ENCODE measurements at places on chromosomes 3 and 15.

DNA sequence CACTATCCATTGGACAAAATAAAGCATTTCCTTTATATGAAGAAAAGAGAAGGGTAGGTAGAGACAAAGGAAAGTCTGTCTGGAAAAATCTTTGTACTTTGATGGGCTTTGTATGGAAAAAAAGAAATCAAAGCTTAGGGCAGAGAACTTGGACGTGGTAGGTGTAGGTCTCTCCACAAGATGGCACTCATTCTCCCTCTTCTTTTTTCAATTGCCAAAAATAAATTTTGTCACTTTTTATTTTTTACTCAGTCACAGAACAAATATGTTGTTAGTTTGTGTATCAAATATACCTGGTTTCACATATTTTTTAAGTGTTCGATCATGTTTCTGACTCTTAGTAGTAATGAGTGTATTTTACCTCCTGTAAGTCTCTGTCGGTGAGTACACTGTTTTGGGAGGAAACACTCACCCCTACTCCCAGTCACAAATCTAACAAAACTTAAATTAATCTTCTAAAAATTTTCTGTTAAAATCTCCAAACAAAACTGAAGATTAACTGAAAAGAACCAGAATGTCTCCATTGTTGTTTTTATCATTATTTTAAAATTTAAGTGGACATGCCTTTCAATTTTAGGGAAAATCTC lies 415.8 kb upstream of the GOLIM4 start:
- DNase-seq, result peak; percentile 0

GRCh38 chr15:45732662-45733061 lies 97.8 kb downstream of the SQOR start:
- no peak for DNase-seq

- no peak for DNase-seq
Measured at GRCh38 chr15:24856397-24857390, 98.1 kb upstream of the SNRPN start.

- DNase-seq, result peak; percentile 96
Measured at GRCh38 chr15:101167753-101168462, 83.9 kb downstream of the CHSY1 start.

DNA sequence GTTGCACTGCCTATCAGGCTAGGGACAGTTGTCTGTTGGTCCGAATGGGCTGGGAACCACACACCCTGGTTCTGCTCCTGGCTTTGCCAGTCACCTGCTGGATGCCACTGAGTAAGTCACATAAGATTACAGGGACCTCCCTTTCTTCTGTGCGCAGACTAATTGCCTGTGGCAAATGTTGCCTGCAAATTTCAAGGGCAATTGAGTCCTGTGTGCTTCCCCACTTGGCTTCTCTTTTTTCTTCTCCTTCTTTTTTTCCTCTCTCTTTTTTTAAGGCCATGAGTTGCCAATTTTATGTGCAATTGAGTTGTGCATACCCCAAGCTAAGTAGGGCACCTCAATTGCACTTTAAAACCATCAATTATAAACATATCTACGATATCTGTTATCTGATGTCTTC lies 963.4 kb downstream of the MCTP2 start:
- no peak for DNase-seq

- DNase-seq, result no peak
Measured at GRCh38 chr3:56629047-56629446, 54.0 kb downstream of the TASOR start.

DNA sequence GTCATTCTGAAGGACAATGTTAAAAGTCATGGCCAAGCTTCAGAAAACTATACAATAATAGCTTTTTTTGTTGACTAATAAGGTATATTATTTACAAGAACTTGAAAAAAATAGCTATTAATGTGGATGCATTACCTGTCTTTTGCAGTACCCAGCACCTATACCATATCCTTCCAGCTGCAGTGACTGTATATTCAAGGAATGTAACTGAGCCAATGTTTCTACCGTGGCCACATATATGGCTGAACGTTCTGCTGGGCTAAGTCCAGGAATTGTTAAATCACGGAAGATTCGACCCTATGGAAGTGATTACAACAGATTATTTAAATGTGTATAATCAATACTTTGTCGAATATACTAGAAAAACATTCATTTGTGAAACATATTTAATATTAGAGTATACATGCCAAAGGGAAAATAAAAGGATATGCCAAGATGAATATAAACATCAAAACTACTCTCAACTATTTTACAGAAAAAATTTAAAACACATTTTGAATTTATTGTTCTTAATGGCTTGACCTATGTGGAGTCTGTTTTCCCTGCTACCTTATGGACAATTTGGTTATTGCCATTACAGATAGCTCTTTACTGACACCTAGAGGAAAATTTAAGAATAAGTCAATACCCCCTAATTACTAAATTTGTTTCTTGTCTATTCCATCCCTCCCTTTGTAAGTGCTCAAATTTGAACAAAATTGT lies 17.6 kb downstream of the ACAD11 start:
- peak; percentile 58 for DNase-seq

GRCh38 chr3:198062068-198062465 lies 102.0 kb downstream of the LMLN start:
- peak; percentile 3 for DNase-seq

GRCh38 chr15:84697236-84697990 lies 18.5 kb downstream of the SEC11A start:
- DNase-seq, result no peak

DNA sequence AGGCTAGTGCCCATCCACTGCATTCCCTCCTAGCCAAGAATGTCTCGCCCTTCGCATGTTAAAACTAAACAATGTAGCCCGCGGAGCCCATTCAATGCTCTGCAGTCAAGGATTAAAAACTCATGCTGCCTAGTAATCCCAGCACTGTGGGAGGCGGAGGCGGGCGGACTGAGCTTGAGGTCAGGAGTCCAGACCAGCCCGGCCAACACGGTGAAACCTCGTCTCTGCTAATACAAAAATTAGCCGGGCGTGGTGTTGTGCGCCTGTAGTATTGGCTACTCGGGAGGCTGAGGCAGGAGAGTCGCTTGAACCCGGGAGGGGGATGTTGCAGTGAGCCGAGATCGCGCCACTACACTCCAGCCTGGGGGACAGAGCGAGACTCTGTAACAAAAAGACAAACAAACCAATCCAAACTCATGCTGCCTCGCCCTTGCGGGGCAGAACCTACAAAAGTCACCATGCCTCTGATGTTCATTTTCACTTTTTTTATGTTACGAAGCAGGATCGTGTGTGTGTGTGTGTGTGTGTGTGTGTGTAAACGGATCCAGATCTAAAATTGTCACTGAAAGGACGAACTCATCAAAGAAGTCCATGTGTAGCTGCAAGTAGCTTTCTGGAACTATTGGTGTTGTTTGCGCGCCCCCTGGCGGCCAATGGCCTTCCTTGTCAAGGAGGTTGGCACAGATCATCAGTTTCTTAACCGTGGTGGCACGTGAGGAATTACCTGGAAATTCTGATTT lies 54.8 kb upstream of the SPESP1 start:
- peak; percentile 80 for DNase-seq

GRCh38 chr3:104106276-104106675 lies 1260.4 kb upstream of the ALCAM start:
- no peak for DNase-seq

DNA sequence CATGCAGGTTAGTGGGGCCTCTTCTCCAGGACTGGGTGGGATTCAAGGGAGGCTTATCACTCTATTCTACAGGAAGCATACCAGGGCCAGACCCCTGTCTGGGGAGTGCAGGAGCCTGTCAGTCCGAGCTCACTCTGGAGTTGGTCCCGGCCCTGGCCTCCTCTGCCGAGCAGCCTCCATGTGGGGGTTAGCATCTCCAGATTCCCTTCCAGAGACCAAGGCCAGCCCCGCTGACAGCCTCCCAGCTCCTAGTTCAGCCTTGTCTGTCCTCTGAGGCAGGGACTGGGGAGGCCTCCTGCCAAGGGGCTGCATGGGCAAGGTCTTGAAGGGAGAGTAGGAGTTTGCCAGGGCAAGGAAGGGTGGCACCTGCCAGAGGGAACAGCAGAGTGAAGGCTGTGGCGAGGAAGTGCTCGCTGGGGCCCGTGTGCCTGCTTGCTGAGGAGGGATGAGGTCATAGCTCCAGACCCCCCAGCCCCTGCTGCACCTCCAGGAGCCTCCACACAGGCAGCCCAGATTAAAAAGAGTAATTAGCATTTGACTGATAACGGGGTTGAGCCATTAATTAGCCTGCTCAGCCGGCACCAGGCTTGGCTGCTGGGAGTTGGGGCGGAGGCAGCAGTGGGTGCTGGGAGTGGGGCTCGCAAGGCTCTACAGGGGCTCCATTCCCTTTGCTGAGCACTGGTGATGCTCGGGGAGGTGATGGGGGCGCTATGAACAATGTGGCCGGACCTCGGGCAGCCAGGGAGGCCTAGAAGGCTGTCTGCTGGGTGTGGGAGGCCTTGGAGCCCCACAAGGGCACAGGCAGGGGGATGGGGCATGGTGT lies 54.3 kb downstream of the DNAJB8 start:
- no peak for DNase-seq

- DNase-seq, result no peak
Measured at GRCh38 chr3:96991800-96992365, 177.5 kb downstream of the EPHA6 start.

DNA sequence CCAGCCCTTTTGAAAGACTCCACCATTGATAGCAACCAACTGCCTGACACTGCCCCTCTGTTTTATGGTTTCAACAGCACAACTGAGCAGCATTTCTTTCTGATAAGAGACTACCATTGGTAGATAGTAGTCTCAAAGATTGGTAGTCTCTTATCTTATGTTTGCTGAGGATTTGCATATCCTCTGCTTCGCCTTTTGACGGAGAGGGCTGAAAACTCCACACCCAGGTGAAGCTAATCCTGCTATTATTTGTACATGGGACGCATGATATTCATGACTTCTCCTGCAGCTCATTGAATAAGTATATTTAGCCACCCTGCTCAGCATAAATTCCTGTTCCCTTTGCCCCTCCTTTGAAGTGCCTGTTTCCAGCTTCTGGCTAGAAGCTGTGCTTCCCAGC lies 119.4 kb upstream of the STRIT1 start:
- no peak for DNase-seq
